ENCODE measurements at places on chromosomes 16 and 17.

- DNase-seq: no peak
Observed at GRCh38 chr16:72224260-72224768, 52.4 kb upstream of the PMFBP1 start.

DNA sequence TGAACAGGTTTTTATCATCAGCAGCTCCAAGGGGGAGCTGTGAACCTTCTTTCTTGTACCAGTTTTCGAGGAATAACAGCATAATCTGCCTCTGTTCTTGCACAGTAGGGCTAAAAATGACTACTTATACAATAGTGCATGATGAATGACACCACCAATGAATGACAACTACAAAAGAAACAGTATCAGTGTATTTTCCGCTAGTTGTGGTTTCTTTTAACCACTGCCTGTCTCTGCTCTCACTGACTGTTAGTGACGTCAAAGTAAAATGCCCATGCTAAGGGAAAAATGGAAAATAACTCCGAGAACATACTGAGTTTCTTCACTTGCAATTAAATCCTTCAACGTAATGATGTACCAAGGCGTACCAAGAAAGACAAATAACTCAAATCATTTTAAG is 294.9 kb downstream of the MAP2K6 start:
- no peak for DNase-seq

- DNase-seq: no peak
Observed at GRCh38 chr17:83122834-83123233, 43.4 kb downstream of the METRNL start.

DNA sequence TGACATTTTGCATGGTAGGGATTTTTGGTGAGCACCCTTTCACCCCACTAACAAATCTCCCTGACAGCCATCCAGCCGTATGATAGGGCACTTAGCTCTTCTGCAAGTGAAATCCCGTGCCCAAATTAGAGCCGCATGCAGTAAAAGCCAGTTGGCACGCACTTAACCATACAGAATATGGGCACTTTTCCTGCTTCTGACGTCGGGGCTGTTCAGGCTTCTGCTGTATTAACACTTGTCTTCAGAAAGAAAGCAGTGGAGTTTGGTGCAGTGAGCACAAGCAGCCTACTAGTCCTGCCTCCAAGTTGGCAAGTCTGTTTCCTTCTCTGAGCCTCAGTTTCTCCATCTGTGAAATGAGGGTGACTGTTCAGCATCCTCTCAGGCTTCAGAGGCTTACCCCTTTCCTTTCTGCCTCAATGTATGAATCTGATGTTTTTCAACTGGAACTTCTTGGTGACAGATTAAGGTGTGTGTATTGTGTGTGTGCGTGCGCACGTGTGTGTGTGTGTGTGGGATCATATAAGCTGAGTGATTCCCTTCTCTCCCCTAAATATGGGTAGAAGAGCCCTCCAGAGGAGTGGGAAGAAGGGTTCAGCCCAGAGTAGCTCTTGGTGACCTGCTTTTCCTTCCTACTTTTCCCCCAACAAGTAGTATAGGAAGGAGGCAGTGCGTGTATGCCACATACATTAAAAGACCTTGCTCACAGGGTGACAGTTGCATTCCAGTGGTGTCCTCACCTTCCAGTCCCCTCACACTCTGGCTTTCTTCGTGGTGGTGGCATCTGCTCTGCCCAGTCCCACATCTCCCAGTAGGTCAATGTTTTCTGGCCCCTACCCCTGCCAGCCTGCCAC is 19.0 kb downstream of the IGF2BP1 start:
- no peak for DNase-seq

GRCh38 chr17:70099294-70099693 is 24.3 kb downstream of the KCNJ16 start:
- DNase-seq: no peak

- DNase-seq: no peak
Observed at GRCh38 chr17:37610971-37611370, 1.8 kb upstream of the SYNRG start.

GRCh38 chr17:27760069-27760885 is 40.1 kb downstream of the NOS2 start:
- DNase-seq: peak; percentile 19

- DNase-seq: no peak
Observed at GRCh38 chr17:81013642-81014041, 21.3 kb upstream of the BAIAP2 start.

DNA sequence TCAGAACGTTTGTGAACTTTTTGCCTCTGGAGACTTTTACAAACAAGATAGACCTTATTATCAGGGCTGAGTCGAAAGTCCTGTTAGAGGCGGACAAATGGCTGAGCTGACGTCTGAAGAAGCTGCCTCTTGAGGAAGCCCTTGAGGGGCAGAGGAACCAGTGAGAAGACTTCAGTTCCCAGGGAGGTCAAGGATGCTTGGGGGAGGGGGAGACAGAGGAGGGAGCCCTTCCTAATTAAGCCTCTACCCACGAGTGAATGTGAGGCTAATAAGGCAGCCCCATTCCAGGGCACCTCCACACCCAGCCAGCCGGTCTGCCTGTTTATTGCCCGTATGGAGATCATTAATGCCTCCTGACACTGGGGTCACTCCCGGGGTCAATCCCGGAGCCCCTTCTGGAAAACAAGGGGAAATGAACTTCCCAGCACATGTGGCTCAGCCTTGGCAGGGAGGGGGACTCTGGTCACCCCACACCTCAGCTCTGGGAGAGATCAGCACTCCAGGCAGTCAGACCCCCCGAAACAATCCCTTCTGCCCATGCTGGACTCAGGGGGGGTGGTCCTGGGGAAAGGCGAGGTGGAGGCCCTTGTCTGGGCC is 9.2 kb upstream of the TBX4 start:
- DNase-seq: no peak
